ENCODE measurements at places on chromosomes 2 and 18.

- DNase-seq = no peak
Observed at GRCh38 chr2:119819846-119820245, 60.1 kb downstream of the PTPN4 start.

- DNase-seq = no peak
Observed at GRCh38 chr18:50662775-50663383, 103.0 kb downstream of the MAPK4 start.

- DNase-seq = no peak
Observed at GRCh38 chr2:160517731-160518130, 24.1 kb upstream of the RBMS1 start.

GRCh38 chr2:48414980-48415835 is 114.7 kb upstream of the STON1 start:
- peak; percentile 48 for DNase-seq

GRCh38 chr18:23703987-23704384 is 14.7 kb downstream of the LAMA3 start:
- DNase-seq = no peak

DNA sequence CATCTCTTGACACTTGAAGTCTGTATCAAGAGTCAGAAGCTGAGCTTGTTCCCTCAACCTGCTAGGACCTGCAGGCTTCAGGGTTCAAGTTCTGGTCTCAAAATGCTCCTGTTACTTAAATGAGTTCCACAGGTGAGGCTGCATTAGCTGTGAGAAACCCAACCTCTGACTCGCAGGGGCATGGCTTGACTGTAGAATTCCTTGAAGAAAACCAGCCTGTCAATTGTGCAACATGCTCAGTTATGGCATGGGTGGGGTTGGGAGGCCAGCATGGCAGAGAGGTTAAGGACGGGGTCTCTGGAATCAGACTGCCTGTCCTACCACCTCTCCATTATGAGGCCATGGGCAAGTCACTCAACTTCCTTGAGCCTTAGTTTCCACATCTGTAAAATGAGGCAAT is 235.8 kb downstream of the EN1 start:
- no peak for DNase-seq

GRCh38 chr2:235609321-235609720 is 115.5 kb downstream of the AGAP1 start:
- DNase-seq = no peak

DNA sequence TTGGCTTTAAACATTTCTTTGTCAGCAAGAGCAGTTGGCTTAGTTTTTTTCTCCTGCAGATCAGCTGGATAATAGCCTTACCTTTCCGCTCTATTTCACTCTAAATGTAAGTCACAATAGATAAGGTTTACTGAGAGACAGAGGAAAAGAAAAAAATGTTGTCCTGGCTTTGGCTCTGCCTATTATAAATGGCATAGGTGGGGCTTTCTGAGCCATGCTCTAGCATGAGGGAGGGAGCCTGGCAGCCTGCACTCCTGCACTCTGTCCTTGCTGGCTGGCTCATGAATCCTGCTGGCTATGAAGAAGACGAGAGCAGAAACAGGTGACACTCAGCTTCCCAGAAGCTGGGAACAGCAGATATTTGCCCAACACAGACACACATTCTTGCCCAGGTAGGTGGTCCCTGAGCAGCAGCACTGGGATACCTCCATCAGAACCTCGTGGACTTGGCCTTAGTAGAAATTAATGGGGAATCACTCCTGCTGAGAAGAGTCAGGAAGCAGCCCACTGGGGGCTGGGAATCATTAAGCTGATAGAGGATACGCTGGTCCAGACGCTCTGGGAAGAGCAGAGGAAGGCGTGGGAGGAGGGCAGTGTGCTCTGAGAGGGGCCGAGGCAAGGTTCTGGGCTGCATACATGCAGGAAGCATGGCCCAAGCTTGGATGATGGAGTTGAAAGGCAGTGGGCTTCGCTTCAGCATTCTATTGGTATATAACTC is 514.4 kb upstream of the HS6ST1 start:
- DNase-seq = no peak

- no peak for DNase-seq
Observed at GRCh38 chr2:239647052-239647819, 246.4 kb upstream of the HDAC4 start.

DNA sequence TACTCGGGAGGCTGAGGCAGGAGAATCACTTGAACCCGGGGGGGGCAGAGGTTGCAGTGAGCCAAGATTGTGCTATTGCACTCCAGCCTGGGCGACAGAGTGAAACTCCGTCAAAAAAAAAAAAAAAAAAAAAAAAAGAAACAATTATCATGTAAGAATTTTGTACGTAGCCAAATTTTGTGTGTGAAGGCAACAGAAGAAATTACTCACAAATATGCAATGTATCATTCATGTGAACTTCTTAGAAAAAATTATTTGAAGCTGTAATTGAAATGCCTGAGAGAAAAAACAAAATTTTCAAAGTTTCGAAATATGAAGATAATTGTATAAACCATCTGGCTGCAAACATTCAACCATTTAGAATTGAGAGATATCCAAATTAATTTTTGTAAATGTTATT is 204.8 kb upstream of the PARD3B start:
- DNase-seq = no peak

DNA sequence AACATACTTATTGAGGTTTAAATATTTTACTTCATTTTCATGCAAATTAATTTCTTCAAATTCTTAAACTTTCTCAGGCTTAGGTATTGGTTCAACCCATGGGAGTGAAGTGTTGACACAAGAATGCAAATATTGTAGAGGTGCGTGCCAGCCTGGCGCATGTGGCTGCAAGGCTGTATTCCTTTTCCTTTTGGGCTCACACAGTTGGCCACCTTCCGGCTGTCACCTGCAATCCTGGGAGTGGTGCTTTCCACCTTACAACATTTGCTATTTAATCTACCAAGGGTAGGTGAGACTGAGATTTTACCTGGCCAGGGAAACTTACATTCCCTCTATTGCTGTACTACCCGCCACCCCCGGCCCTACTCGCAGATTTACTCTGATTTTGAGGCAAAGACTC is 141.1 kb downstream of the DCC start:
- no peak for DNase-seq

- DNase-seq = no peak
Observed at GRCh38 chr2:113255140-113256070, 23.3 kb downstream of the PAX8 start.

GRCh38 chr2:135985826-135986393 is 484 bp upstream of the DARS1 start:
- DNase-seq = no peak

DNA sequence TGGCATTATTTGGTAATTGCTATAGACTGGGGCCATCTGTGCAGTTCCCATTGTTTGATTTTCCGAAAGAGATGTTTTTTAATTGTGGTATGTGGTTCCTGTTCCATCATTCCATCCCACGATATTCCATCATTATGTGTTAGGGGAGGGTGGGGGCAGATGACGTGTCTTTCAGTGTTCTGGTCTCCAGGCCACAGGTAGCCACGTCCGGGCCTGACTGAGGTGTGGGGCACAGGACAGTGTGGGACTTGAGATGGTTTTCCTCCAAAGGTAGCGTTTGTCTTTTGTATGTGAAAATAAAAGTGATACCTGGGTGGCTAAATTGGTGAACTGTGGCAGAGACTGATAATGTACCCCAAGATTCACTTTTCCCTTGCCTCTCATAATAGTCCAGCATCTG is 192.2 kb upstream of the HAAO start:
- no peak for DNase-seq

DNA sequence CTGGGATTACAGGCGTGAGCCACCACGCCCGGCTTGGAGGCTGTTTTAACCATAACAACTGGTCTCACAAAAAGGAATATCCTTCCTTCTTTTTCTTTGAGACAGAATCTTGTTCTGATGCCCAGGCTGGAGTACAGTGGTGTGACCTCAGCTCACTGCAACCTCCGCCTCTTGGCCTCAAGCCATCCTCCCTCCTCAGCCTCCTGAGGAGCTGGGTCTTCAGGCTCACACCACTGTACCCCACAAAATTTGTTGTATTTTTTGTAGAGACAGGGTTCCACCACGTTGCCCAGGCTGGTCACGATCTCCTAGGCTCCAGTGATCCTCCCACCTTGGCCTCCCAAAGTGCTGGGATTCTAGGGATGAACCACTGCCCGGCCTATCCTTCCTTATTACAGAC is 21.7 kb downstream of the CTIF start:
- no peak for DNase-seq

GRCh38 chr2:3753561-3753960 is 50.2 kb downstream of the DCDC2C start:
- no peak for DNase-seq

- DNase-seq = no peak
Observed at GRCh38 chr2:218856167-218856895, 3.3 kb upstream of the WNT6 start.

DNA sequence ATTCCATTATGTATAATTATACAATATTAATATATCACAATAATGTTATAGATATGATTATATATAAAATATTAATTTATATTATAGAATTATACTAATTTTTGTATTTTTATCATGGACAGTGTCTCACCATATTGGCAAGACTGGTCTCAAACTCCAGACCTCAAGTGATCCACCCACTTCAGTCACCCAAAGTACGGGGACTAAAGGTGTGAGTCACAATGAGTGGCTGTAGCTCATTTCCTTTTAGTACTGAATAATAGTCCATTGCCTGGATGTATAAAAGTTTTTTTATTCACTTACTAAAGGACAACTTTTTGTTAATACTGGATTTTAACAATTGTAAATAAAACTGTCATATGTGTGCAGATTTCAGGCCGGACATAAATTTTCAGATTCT is 417.6 kb upstream of the LINC00305 start:
- no peak for DNase-seq

DNA sequence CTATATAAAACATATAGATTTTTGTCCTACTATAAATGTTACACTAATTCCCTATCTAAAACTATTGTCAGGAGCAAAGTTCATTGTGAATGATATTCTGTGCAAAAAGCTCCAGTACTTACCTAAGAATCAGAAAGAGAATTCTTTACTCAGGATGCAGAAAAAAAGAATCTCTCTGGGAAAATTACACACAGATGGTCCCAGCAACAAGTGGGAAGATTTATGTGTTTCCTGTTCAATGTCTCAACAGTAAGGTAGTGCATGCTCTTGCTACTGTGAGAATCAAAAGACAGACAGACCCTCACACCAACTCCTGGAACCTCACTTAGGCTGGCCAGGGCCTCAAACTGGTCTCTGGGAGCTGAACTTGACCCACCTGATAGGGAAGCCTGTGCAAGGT is 11.2 kb upstream of the NAPG start:
- DNase-seq = no peak

Measured in CMK (cell line).